ENCODE measurements at places on chromosomes 2 and 18.

DNA sequence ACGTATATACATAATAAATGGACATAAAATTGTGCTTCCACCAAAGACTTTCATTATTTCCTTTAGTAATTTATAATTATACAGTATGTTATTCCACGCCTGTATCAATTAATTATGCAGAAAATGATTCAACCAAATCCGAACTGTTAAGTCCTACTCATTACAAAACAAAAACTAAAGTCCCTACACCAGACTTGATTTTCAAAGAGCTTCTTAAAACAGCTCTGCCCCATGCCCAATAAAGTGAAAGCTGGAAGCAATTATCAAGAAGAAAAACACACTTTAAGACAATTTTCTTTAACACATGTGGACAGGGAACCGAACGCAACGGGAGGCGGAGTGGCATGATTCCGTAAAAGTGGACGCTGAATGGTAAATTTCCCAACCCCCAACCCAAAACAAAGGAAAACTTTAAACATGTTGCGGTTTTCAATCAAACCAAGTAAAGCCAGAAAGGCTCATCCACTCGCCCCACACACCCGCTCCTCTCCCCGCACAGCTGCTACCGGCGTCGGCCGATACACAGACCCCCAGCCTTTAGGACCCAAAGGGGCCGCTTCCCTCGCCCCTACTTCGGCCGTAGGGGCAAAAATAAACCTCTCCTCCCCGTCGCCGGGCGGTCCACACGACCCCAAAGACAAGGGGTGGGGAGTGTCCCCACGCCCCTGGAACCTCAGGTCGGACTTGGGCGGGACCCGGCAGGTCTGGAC is 705 bp downstream of the YES1 start:
- DNase-seq: no peak

- DNase-seq: no peak
Observed at GRCh38 chr2:1784087-1784486, 39.8 kb upstream of the PXDN start.

GRCh38 chr2:59395119-59395518 is 1154.0 kb upstream of the FANCL start:
- no peak for DNase-seq

GRCh38 chr18:58239879-58240278 is 195.9 kb downstream of the NEDD4L start:
- no peak for DNase-seq

DNA sequence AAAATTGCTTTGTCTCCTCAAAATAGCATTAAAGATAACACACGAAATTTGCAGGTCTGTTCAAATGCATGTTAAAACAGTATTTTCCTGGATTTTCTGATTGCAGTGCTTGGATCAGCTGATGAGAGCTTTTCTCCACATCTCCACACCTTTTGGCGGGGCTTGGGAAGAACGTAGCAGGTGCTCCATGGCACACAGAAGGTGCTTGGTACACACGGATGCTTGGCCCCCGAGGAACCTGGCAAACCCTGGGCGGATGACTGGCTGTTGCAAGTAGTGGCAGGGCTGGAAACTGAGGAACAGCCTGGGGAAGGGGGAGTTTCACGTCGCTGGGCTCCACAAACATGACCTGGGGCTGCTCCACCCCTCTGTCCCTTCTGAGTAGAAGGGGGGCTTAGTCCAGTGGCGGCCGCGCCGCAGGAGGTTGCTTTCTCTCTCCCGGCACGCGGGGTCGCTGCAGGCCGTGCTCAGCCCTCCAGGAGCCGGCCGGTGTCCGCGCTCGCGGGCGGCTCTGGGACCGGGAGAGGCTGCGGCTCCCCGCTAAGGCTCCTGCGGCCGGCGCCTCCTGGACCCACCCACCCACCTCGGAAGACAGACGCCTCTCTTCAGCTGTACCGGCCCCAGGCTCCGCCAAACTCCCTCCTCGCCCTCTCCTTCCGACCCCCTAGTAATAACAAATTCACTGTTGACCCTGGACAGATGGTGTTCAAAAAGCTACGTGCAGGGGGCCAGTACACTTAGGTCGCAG is 69.3 kb downstream of the MARCO start:
- peak; percentile 69 for DNase-seq

DNA sequence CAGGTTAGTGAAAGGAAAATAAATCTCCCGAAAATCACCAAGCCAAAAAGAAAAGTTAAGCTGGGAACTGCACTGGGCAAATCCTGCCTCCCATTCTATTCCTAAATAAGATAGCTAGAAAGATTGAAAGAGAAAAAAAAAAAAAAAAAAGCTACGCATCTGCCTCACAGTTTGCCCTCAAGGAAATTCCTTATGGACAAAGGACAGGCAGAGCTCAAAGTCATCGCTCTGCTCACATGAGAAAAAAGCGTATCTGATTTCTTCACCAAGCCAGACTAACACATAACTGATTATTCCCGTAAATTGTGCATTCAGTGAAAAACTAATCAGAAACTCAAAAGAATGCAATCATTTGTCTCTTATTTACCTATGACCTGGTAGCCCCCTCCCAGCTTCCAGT is 50.0 kb downstream of the PUM2 start:
- DNase-seq: no peak

- DNase-seq: no peak
Observed at GRCh38 chr2:232441147-232441651, 14.8 kb upstream of the ALPI start.

DNA sequence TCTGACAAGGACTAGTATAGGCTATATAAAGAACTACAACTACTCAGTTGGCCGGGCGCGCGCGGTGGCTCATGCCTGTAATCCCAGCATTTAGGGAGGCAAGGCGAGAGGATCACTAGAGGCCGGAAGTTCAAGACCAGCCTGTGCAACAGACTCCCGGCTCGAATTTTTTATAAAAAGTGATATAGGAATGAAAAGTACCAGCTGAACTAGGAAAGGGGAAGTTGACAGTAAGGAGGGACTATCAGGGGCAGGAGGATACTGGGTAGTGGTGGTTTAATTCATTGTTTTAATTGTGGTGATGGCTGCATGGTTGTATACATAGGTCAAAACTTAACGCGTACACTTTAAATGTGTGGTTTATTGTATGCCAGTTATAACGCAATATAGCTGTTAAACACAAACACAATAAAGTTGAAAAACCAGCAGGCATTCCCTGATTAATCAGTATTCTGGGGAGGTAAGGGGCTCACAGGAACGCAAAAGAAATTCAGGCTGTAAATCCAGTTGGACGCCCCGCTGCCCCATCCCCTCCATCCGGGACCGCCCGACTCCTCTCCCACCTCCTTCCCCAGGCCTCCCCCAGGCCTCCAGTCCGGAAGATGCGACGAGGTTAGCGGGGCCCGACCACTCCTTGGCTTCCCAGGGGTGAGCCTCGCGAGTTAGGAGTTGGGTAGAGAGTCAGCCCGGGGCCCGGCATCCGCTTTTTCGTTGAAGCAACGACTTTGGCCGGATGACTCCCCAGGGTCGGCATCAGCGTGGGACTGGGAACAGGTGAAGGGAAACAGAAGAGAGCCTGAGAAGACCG is 746 bp upstream of the POLR1B start:
- peak; percentile 74 for DNase-seq

Data from inflammatory macrophage (primary cell).